Effector CD4-positive, alpha-beta T cell (primary cell): ENCODE measurements at places on chromosomes 3 and 15.

GRCh38 chr3:5699811-5700210 lies 512.3 kb downstream of the EDEM1 start:
- no peak for DNase-seq

GRCh38 chr15:29854413-29854812 lies 32.1 kb upstream of the TJP1 start:
- DNase-seq, result no peak

GRCh38 chr3:34038131-34038530 lies 239.7 kb downstream of the PDCD6IP start:
- DNase-seq, result no peak

DNA sequence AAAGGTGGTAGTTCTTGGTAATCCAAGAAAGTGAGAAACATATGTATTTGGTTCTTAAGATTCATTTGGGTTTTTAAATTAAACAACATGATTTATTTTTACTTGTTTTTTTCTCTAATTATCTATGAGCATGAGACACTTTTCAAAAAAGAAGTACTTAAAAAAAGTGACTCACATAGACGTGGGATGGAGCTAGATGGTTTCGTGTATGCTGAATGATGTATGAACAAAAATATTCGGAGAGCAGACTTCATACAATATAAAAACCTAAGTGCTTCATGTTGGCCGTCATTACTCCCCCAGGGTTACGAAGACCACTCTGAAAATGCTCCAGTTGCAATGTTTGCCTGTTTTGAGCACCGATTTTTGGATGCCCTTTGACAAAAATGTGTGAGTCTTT lies 90.9 kb downstream of the RORA start:
- no peak for DNase-seq

GRCh38 chr15:46918462-46919140 lies 798.7 kb upstream of the SEMA6D start:
- DNase-seq, result no peak

GRCh38 chr3:119034256-119035013 lies at the start of gene IGSF11:
Gene IGSF11 (minus strand): TSS chr3:119034846. CDS start chr3:119034582, 264 bp downstream.
- peak; percentile 35 for DNase-seq

GRCh38 chr3:10555263-10555662 lies 49.9 kb upstream of the ATP2B2 start:
- no peak for DNase-seq

DNA sequence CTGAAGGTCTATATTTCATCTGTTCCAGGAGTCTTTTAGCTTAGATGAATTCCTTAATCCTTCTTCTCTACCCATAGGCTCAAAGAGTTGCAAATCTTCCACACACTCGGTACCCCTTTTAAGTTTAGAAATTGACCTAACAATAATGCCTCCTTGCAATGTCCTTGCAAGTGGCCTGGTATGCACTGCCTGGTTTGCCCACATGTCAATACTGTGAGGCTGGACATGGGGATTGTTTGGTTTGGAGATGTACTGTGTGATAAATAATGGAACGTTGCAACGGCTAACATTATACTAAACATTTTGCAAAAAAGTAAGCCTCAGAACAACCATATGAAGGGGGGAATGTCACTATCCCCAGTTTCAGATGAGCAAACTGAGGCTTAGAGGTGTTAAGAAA lies 22.4 kb upstream of the TPM1 start:
- DNase-seq, result no peak

DNA sequence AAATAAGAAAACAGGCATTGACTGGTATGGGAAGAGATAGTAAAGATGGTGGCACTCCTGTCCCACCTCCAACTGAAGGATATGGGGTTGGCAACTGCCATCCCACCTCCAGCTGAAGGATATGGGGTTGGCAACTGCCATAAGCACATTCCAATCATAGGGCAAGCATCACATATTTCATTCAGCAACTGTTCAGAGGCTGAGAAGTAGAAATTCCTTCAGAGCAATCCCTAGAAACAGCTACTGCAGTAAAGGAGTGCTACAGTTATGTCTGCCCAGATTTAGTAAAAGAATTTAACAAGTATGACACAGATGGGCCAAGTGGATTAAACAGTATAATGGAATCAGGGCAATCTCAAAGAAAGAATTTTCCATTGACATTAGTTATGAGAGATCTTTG lies 156.8 kb downstream of the IMPG2 start:
- DNase-seq, result no peak

DNA sequence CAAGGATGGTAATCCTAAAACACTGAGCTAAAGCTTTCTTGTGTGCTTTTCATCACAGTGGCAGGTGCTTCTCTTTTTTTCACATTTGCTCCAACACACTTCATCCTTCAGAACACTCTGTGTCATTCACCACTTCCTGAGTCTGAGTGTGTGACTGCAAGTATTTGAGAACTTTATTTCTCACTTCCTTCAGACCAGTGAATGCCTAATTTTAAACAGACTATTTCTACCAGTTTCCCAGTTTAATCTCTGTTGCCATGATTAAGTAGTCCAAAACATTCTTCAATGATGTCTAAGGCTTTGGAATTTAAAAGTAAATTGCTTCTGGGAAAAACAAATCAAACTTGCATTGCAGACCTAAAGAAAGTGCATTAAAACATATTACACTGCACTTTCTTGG lies 541.2 kb downstream of the RBMS3 start:
- DNase-seq, result no peak

DNA sequence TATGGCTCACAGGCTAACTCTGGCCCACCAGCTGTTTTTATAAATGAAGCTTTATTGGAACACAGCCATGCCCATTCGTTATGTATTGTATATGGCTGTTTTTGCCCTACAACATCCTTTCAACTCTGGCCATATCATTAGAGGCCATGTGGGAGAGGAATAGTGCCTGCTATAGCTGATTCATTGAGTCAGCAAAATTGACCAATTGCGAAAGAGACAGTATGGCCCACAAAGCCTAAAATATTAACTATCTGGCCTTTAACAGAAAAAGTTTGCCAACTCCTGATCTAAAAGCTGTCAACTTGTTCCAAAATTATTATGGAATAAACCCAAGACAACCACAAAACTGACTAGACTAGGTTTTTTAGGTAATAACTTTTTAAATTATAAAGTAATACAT lies 1.4 kb downstream of the NR1I2 start:
- DNase-seq, result no peak

- no peak for DNase-seq
Observed at GRCh38 chr3:99760031-99760430, 57.6 kb upstream of the CMSS1 start.

DNA sequence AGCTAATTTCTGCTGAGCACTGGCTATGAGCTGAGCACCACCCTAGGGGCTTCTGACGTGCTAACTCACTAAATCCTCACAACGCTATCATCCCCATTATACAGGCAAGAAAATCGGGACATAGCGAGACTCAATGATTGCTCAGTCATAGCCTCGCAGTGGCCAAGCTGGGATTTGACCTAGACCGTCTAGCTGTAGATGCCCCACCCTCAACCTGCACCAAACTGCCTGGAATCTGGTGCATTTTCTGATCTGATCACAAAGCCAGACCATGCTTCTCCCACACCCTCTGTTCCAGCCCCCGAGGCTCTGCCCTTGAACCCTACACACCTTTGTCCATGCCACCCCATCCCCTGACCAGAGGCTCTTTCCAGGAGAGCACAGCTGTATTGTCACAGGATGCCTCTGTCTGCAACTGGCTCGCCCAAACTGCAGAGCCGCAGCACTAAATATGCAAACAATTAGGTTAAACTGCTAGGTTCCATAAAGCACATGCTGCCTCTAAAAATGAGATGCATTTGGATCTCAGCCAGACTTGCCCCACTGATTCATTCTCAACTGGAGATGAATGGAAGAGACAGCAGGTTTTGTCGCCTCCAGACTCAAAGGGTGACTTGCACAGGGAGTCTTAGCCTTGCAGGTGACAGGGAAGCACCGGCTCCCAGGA lies 95.2 kb downstream of the NUP210 start:
- DNase-seq, result no peak

DNA sequence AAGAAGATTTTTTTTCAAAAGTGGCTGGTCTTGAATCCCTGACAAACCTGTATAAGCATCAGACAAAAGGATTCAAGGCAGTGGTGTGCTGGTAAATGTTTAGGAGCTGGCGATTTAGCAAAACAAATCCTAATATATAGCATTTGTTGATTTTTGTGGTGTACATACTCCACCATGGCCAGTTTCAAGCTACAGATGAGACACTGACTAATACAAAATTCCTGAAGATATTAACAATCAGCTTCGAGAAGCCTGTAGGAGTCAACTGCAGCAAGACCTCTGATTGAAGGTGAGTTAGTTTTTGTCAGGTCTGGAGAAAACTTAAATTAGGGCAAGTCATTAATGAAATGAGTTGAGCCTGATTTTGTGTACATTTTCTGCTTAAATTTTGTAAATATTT lies 6.7 kb downstream of the STRIT1 start:
- DNase-seq, result no peak

DNA sequence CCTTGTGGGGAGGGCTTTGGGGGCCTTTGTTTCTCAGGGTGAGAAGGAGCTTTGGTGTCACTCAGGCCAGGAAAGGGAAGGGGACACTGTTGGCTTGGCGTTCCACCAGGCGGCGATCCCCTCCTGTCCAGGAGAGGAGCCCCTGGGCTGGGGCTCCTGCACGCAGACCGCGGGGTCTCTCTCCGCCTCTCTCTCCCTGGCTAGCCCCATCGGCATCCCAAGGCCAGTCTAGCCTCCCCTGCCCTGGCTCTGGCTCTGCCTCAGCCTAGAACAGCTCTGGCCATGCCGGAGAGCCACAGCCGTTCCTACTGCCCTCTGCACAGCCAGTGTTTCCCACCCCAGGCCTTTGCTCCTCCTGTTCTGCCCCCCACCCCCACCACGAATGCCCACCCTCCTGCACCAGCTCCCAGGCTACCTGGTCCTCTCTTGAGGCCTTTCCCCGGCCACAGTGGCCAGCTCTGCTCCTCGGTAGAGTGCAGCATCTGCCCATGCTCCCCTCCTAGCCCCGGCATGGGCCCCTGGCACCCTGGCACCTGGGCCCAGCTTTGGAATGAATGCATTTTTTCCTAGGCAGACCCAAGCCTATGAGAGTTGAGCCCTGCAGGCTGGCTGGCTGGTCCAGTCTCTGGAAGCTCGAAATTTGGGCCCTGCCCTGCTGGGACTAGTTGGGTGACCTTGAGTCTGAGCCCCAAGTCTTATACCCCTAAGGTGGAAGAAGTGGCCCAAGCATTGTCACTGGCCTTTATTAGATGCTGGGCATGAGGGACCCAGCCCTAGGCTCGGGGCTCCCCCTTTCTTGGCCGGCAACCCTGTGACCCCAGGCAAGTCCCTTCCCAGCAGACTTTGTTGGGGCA lies 2.4 kb downstream of the PLXNA1 start:
- DNase-seq, result no peak

DNA sequence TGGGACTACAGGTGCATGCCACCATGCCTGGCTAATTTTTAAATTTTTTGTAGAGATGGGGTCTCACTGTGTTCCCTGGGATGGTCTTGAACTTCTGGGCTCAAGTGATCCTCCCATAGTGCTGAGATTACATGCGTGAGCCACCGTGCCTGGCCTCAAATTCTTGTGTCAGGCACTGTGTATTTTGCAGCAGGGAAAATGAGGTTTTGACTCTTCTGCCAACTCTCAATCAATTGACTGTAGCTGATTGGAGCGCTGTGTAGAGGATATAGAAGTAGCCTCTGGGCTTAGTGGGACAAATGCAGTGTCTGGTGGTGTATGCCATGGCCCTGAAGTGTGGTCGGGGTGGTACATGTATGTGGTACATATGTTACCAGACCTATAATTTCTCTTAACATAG lies 152.3 kb downstream of the FNDC3B start:
- DNase-seq, result no peak

DNA sequence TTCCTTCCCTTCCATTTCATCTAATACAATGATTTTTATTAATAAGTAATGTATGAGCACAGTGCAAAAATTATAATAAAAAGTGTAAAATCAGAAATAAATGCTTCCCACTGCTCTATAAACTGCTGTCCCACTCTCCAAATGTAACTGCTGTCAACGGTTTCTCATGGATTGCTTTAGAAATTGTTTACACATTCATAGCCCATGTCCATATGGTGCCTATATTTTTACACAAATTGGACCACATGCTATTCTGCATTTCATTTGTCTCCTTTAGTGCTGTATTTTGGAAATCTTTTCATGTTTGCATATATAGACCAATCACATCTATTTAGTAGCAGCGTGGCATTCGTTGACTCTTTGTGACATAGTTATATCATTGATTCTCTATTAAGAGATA lies 164.7 kb upstream of the SLCO3A1 start:
- DNase-seq, result no peak
